Stimulated activated CD4-positive, alpha-beta T cell treated with anti-CD3 and anti-CD28 coated beads, Interleukin-1b, Interleukin-23, amount 100 ng/mL, for 24 hours (primary cell): ENCODE measurements at places on chromosomes 3 and 15.

DNA sequence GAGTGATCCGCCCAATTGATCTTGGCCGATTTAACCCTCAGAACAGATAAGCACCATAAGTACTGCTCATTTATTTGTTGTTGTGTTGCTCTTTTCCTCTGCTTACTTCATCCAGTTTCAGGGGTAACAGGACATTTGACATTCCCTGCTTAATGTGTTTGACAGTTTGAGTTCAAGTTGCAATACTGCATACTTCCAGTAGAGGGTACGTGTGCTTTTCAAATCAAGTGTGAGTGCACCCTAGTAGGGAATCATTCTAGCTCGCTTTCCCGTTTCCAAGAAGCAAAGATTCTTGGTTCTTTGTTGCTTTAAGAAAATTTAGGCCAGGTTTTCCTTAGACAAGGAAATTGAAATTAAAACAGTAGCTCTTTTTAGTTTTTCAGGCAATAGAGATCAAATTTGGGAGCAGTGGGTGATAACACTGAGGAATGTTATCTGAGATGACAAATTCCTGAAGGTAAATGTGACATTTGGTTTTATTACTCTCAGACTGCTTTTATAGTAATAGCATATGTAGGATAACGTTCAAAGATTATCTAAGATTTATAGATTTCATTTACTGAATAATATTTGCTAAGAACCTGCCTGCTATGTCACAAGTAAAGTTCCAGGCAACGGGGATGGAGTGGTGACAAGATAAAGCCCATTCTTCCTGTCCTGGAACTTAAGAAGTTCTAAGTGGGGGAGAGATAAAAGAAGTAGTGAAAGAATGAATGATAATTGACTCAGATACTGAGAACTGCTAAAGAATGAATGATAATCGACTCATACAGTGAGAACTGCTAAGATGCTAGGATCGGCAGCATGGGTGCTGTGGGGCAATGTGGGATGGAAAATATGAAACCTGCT is 73.3 kb downstream of the SYNPR start:
- DNase-seq, result no peak

DNA sequence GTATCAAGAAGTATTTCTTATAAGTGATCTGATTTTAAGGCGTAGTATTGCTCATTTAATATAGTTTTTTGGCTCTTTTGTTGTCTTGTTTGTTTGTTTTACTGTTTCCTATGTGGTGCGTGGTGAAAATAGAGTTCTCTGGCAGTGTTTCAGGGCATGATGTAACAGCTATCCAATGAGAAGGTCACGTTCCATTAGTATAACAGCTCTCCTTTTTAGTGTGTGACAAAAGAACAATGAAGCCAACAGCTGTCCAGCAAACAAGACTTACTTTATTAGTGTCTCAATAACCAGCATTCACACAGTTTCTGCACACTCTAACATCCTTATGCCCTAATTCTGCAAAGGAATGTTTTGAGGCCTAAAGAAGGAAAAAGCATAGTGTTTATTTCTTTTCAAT is 127.9 kb downstream of the SLC25A26 start:
- no peak for DNase-seq

DNA sequence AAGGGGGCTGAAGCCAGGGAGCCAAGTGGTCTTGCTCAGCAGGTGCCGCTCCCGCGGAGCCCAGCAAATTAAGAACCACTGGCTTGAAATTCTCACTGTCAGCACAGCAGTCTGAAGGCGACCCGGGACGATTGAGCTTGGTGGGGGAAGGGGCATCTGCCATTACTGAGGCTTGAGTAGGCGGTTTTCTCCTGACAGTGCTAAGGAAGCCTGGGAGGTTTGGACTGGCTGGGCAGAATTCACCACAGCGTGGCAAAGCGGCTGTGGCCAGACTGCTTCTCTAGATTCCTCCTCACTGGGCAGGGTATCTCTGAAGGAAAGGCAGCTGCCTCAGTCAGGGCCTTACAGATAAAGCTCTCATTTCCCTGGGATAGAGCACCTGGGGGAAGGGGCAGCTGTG is 57.0 kb upstream of the GPR149 start:
- DNase-seq, result no peak

DNA sequence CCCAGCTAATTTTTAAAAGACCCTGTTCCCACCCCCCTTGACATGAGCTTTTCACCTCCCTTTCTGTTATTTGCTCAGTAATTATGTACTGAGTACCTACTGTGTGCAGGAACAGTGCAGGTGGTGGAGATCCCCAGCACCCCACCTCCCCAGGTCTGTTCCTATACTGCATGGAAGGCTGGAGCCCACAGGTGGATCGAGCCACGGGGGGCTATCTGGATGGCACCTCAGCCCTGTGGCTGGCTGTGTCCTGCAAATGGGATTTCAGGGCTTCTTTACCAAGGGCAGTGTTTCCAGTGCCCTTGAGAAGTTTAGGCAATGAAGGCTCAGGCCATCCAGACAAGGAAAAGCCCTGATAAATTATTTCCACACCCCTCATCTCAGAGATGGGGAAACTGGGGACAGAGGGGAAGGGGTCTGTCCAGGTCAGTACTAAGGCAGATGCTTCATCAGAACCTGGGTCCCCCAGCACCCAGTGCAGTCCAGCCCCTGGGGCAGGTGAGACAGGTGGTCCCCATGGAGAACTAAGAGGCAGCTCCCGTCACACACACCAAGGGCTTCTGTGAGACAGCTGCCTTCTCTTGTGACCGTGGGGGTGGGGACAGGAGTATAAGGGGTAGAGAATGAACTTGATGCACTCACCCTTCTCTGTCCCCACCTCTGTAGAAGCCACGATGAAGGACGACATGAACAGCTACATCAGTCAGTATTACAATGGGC is 109.6 kb downstream of the ETFA start:
- no peak for DNase-seq

DNA sequence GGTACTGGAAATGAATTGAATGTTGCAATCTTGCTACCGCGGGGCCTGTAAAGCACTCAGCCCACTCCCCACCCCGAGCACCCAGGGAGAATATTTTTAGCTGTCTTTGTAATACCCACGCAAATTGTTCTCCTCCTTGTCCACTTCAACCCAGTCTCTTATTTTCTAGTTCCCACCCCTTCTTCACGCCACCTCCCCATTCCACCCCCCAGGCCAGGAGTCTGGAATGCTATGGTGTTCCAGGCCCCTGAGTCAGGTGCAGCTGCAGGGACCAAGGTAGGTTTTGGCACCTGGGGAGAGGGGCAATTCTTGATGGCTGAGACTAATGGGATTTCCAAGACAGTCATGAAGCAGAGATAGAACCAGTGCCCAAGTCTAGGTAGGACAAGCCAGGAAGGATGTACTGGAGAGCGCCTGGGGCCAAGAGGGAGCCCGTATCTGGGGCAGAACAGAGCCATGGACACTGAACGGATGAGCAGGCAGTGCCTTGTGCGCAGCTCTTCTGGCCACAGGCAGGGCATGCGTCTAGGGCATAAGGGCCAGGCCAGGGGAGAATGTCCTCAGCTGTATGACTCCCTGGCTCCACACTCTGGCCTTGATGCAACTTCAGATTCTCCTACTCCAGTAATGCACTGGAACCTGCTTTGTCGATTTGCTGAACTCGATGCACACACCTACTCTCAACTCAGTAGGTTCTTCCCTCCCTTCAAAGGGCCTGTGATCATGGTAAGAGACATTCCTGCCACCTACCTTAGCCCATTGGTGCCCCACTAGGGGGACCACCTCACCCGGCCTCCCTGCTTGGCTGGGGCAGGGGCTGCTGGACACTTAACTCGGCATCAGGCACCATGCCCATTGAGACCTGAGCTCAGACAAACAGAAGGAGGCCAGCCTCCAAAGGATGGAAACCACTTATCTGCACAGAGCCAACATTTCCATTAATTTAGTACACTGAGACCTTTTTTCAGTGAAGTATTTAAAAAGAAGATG is 34.6 kb upstream of the MAGEF1 start:
- no peak for DNase-seq

- no peak for DNase-seq
Observed at GRCh38 chr15:37981775-37982174, 47.3 kb downstream of the TMCO5A start.

DNA sequence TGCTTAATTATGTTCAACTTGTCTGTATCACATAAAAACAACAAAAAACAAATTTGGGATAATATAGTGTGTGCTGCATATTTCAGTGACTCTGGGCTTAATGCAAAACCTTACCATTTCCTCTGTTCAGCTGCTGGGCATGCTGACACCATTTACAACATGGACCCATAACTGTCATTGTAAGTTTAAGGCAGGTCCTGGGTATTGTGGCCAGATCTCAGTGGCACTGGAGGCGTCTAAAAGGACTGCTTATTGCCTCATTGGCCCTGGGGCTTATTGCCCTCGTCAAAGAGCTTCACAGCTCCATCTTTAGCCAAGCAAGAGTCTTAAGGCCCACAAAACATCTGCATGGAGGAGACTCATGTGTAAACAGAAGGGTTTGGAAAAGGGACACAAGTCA is 390.2 kb downstream of the NR2F2 start:
- no peak for DNase-seq

GRCh38 chr3:160685144-160685766 is 8.3 kb downstream of the ARL14 start:
- DNase-seq, result no peak

GRCh38 chr15:60343221-60343970 is 54.4 kb downstream of the ANXA2 start:
- DNase-seq, result no peak

GRCh38 chr15:94432279-94432678 is 200.9 kb downstream of the MCTP2 start:
- no peak for DNase-seq

- no peak for DNase-seq
Observed at GRCh38 chr15:55037071-55037470, 159.7 kb downstream of the RSL24D1 start.

DNA sequence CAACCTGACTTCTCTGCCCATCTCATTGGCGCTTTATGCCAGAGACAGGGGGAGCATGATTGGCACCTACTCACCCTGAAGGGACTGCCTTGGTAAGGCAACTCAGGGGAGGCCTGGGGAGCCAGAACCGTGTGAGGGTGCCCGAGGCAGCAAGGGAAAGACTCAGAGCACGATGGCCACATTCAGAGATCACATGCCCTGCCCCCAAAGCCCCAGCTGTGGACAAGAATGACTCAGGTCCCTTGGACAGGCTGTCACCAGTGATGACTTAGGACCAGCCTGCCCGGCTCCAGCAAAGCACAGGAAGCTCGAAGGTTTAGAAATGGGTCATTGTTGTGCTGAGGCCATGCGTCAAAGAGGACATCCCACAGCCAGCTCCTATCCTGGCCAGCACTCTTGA is 49.1 kb upstream of the LIMD1 start:
- DNase-seq, result no peak

GRCh38 chr3:197337656-197338055 is 39.2 kb upstream of the DLG1 start:
- no peak for DNase-seq

- DNase-seq, result peak; percentile 12
Observed at GRCh38 chr15:99059010-99059981, 45.6 kb upstream of the SYNM start.

GRCh38 chr15:52738311-52738710 is 51.8 kb downstream of the ONECUT1 start:
- no peak for DNase-seq

DNA sequence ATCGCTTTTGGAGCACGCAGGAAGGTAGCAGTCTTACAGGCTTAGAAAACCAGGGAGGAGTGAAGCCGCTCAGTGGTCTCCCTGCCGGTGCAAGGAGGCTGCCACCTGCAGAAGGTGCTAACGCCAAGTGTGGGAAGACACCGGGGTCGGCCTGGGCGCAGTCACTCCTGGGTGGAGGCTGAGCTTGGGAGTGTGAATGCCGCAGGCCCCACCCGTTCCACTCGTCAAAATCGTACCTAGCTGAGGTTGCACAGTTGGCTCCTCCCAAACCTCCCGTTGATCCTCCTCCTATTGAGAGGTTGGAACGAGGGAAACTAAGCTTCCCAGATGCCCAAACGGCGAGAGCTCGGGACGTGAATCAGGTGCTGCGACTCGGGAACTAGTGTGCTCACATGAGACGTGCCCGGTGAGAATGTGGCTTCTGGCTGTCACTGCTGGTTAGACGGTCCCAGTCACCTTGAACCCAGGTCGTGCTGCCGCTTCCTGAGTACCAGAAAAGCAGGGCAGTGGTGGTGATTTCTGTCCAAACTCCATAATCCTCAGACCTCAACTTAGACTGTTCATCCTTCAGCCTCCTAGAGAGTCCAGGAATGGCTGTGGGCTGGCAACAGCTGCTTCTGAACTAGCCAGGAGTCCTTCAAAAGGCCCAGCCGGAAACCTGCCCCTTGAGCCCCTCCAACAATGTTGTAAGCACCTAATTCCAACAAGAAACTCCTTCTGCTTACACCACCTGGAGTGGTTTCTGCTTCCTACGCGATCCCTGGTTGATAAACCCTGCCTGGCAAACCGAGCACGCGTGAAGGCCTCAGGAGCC is 156.0 kb downstream of the XXYLT1 start:
- DNase-seq, result no peak

GRCh38 chr3:11370191-11370590 is 98.0 kb downstream of the ATG7 start:
- no peak for DNase-seq

- DNase-seq, result no peak
Observed at GRCh38 chr3:69628951-69629350, 110.3 kb upstream of the MITF start.

- no peak for DNase-seq
Observed at GRCh38 chr15:25436707-25437106, 2.1 kb downstream of the UBE3A start.

DNA sequence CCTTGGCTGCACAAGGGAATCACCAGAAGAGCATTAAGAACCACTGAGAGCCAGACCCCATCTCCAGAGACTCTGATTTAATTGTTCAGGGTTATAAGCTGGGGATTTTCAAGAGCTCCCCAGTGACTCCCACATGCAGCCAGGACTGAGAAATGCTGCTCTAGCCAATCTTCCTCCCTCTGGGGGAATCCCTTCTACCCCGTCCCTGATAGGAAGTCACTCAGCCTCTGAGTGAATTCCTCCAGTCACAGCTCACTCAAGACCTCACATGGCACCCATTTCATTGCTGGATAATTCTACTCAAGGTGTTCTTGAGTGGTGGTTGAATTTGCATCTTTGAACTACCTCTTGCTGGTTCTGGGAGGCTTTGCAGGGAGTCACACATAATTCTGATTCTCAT is 10.7 kb downstream of the CCR3 start:
- no peak for DNase-seq

- no peak for DNase-seq
Observed at GRCh38 chr3:187267306-187267705, 24.2 kb downstream of the MASP1 start.

DNA sequence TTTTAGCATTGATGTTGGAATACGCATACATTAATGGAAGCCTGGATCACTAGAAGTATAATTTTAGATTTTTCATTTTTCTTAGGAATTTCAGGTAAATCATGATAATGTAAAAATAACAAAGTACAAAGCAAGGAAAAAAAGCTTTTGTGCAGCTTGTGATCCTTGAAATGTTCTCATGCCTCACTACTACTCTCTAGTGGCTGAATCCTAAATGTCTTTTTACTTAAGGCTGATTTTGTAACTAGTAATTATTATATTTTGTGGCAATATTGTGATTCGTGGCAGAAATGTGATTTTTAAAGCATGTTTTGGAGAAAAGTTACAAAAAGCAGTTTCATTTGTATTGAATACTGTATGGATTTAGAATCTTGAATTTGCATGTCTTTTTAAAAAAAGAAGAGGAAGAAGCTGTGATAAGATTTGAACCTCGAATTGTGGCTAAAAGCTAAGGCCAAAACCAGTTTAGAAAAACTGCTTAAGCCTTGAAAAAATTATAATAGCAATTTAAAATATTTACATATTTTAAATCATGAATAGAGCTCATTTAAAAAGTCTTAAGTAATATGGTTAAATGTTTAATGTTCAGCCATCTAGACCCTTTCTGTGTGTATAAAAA is 39.0 kb downstream of the U2SURP start:
- no peak for DNase-seq
